ENCODE measurements at places on chromosomes 4 and X. TPM values are rescaled to one million over a fixed set of nuclear protein-coding genes. Genes with fewer than 3 reads are reported as not detected.

Gene PNMA6E
- not detected for total RNA-seq

Gene IL13RA1
- total RNA-seq, result 52.4 TPM

Gene POU4F2
- total RNA-seq, result not detected

- H3K36me3 ChIP-seq, result no peaks in the 10 kb centered on the region
- no peaks in the 10 kb centered on the region for H3K27me3 ChIP-seq
- no peak overlapping the region for H3K27ac ChIP-seq
- H3K4me3 ChIP-seq, result no peak overlapping the region
- no peak for DNase-seq
These were observed 53.5 kb upstream of the SOD3 start for GRCh38 chr4:24741910-24742309.

DNA sequence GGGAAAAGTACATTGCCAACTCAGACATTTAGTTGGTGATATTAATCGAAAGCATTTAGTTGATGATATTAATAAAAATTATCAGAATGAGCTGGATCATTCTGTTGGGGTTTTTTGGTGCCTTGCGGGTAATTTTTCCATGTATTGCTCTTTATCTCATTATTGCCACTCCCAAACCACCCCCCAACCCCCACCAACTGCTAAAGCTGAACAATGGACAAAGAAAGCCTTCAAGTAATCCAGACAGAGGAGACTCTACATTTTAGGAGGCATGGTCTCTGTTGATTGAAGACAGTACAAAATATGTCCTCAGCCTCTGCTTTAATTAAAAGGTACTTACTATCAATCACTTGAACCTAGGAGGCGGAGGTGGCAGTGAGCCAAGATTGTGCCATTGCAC lies 22.5 kb downstream of the PDK3 start:
- no peaks in the 10 kb centered on the region for H3K36me3 ChIP-seq
- no peak overlapping the region for H3K4me3 ChIP-seq
- no peak for DNase-seq
- no peaks in the 10 kb centered on the region for H3K4me1 ChIP-seq
- H3K27ac ChIP-seq, result no peak overlapping the region

DNA sequence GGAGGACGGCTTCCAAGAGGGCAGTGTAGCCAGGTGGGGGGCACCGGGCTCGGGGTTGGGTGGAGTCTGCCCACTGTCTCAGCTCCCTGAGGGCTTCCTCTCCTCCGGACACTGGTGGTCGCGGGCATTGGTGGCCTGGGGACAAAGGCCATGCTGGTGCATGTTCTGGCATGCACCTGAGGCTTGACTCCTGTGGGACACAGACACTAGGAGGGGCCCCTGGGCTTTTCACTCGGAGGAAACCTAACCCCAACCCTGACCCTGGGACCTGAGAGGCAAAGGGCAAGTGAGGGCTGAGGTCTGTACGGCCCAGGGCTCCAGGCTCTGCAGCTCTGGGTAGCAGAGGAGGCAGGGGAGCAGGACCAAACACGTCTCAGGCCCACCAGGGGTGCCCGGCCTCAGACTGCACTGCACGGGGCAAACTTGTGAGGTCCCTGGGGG lies 22.3 kb upstream of the FGFR3 start:
- peaks cover 81% of the 10 kb centered on the region for H3K27me3 ChIP-seq
- no peaks in the 10 kb centered on the region for H3K4me1 ChIP-seq
- DNase-seq, result no peak
- H3K36me3 ChIP-seq, result no peaks in the 10 kb centered on the region

DNA sequence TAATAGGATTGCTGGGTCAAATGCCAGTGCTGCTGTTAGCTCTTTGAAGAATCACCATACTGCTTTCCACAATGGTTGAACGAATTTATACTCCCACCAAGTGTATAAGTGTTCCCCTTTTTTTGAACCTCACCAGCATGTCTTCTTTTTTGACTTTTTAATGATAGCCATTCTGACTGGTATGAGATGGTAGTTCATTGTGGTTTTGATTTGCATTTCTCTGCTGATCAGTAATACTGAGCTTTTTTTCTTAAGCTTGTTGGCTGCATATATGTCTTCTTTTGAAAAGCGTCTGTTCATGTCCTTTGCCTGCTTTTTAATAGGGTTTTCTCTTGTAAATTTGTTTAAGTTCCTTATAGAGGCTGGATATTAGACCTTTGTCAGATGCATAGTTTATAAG lies 14.8 kb downstream of the USP38 start:
- no peak overlapping the region for H3K4me3 ChIP-seq
- no peaks in the 10 kb centered on the region for H3K27me3 ChIP-seq
- DNase-seq, result no peak
- H3K4me1 ChIP-seq, result no peaks in the 10 kb centered on the region

DNA sequence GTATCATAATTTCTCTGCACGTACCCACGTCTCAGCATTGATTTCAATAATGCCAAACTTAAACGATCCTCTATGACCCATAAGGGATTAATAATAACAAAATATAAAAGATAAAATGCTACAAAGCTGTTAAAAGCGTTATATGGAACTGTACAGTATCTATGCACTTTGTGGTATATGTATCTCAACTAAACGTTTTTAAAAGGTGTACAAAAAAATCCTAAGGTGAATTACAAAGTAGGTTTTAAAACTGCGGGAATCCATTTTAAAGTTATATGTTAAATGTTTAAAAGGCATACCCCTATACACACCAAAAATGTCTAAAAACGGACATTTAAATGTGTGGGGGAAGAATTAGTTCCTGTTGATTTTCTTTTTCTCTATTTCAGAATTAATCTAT lies 860 bp downstream of the ZNF182 start:
- H3K36me3 ChIP-seq, result no peaks in the 10 kb centered on the region
- H3K4me1 ChIP-seq, result no peaks in the 10 kb centered on the region
- no peak for DNase-seq
- H3K4me3 ChIP-seq, result peak overlapping the region; percentile 55

GRCh38 chrX:20680998-20681397 lies 414.3 kb upstream of the RPS6KA3 start:
- H3K4me3 ChIP-seq, result no peak overlapping the region
- no peaks in the 10 kb centered on the region for H3K36me3 ChIP-seq
- no peaks in the 10 kb centered on the region for H3K27me3 ChIP-seq
- H3K27ac ChIP-seq, result no peak overlapping the region
- no peaks in the 10 kb centered on the region for H3K4me1 ChIP-seq
- DNase-seq, result no peak

Gene FGF16
- total RNA-seq, result not detected

Gene C4orf51
- total RNA-seq, result not detected

- no peaks in the 10 kb centered on the region for H3K27me3 ChIP-seq
- no peak overlapping the region for H3K4me3 ChIP-seq
- H3K36me3 ChIP-seq, result no peaks in the 10 kb centered on the region
- no peaks in the 10 kb centered on the region for H3K4me1 ChIP-seq
- H3K27ac ChIP-seq, result no peak overlapping the region
- no peak for DNase-seq
These were observed 19.6 kb upstream of the FAT1 start for GRCh38 chr4:186743261-186743660.

DNA sequence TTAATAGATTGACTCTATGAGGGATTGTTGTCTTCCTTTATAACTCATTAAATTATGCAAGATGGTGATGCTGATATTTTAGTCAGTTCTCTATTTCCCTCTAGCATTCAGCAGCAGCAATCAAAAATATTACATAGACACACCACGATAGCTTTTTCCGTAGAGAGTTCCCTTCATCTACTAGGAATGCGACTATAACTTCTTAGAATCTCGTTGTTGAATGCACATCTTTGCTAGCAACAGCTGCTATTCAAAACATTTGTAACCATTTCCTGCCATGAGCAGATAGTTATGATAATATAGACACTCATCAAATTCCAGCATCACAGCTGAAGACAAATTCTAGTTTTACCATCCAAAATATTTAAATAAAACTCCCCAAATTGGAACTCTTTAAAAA lies 147.4 kb upstream of the FGF13 start:
- DNase-seq, result no peak
- no peaks in the 10 kb centered on the region for H3K27me3 ChIP-seq
- H3K36me3 ChIP-seq, result no peaks in the 10 kb centered on the region
- H3K27ac ChIP-seq, result no peak overlapping the region
- no peak overlapping the region for H3K4me3 ChIP-seq

- no peaks in the 10 kb centered on the region for H3K27me3 ChIP-seq
- H3K4me1 ChIP-seq, result no peaks in the 10 kb centered on the region
- no peaks in the 10 kb centered on the region for H3K36me3 ChIP-seq
- no peak for DNase-seq
These were observed 562.9 kb upstream of the MAGEB2 start for GRCh38 chrX:29652484-29652883.

Data from tibial nerve (tissue), 4 donors.